ENCODE measurements at places on chromosomes 16 and 17. TPM values are rescaled to one million over a fixed set of nuclear protein-coding genes. Genes with fewer than 3 reads are reported as not detected.

The PLD2 gene
- 12.0 TPM for polyA plus RNA-seq

The KRTAP9-4 gene
- polyA plus RNA-seq: not detected

The SEPTIN12 gene
- not detected for polyA plus RNA-seq

The CALB2 gene
- 3.3 TPM for polyA plus RNA-seq

The CACNG1 gene
- polyA plus RNA-seq: not detected

The NT5M gene
- polyA plus RNA-seq: 0.54 TPM

The AGRP gene
- polyA plus RNA-seq: 0.10 TPM

The HOXB2 gene
- 7.3 TPM for polyA plus RNA-seq

The XYLT1 gene
- 1.9 TPM for polyA plus RNA-seq

Data from small intestine (tissue), 16 donors.